ENCODE measurements at places on chromosomes 2 and 18. TPM values are rescaled to one million over a fixed set of nuclear protein-coding genes. Genes with fewer than 3 reads are reported as not detected.

DNA sequence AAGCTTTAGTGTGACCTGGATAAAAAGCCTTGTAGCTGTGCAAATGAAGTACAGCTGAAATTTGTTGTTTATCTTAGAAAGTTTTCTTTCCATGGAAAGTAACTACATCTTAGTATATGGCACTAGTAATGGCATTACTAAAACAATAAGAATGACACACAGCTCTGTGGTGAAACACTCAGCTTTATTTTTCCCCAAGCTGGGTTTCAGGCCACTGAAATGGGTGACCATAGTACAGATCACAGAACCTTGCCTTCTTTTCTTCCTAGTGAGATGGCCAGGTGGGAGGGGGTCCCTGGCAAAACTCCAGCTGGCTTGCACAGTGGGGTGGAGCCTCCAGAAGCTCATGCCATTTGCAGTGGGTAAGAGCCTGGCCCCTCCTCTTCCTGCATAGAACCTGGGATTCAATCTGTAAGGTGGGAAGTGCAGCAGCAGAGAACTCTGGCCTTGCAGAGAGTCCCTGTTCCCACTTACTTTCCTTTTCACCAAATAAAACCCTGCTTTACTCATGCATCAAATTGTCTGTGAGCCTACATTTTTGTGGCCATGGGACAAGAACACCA lies 17.6 kb upstream of the GRP start:
- no peak for DNase-seq

GRCh38 chr2:222912117-222912516 lies 51.3 kb downstream of the ACSL3 start:
- peak; percentile 80 for DNase-seq

DNA sequence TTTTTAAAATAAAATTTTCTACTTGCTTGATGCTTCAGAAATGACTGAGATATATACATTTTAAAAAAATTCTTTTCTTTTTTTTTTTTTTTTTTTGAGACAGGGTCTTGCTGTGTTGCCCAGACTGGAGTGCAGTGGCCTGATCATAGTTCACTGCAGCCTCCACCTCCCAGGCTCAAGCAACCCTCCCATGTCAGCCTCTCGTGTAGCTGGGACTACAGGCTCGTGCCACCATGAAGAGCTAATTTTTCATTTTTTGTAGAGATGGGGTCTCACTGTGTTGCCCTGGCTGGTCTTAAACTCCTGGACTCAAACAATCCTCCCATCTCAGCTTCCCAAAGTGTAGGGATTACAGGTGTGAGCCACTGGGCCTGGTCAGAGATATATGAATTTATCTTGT lies 12.9 kb downstream of the CYS1 start:
- DNase-seq, result no peak

- no peak for DNase-seq
These were observed 101.4 kb upstream of the PPP1CB start for GRCh38 chr2:28650266-28650584.

DNA sequence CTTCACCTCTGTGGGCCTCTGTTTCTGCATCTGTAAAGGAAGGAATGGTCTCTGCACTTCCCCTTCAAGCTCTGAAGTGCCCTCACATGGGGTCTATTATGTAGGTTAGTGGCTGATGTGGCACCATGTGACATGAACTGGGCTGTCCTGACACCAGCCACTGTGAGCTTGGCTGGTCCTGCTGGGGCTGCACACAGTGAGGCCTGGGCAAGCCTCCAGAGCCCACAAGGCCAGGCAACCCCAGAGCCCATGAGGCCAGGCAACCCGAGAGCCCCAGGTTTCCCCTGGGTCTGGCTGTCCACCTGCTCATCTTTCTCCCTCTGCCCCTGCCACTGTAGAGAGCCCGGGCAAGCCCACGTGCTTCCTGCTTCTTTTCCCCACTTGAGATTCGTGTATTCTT lies 150.1 kb upstream of the SMAD2 start:
- DNase-seq, result no peak

DNA sequence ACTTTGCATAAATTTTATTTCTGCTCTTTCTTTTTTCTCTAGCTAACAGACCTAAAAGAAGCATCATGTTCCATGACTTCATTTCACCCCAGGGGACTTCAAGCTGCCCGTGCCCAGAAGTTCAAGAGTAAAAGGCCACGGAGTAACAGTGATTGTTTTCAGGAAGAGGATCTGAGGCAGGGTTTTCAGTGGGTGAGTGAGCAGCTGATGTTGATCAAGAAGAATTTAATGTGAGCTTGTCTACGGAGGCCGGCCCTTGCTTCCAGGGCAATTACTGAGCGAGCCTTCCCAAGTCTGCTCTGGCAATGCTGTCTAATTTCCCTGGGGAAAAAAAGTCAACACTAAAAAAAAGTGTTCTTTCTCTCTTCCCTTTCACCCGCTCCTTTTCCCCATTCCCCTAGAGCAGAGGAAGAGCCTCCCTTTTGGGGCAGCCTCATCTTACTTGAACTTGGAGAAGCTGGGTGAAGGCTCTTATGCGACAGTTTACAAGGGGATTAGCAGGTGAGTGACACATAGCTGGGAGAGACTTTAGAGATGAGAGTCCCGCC lies 1.2 kb downstream of the CDK15 start:
- DNase-seq, result no peak

- DNase-seq, result peak; percentile 77
These were observed 38.3 kb downstream of the TTC32 start for GRCh38 chr2:19863303-19864041.

- DNase-seq, result no peak
These were observed 14.6 kb upstream of the LTBP1 start for GRCh38 chr2:32931945-32932709.

- no peak for DNase-seq
These were observed 2.3 kb downstream of the RAB11FIP5 start for GRCh38 chr2:73110168-73111072.

- DNase-seq, result no peak
These were observed 692.1 kb upstream of the CELF4 start for GRCh38 chr18:38257661-38258060.

- no peak for DNase-seq
These were observed 41.1 kb downstream of the FAM124B start for GRCh38 chr2:224360801-224361251.

- peak; percentile 38 for DNase-seq
These were observed at the start of gene CBLN2 for GRCh38 chr18:72544092-72544886. CBLN2 (minus strand) TSS chr18:72544342; CDS start chr18:72542160, 2,182 bp downstream.

DNA sequence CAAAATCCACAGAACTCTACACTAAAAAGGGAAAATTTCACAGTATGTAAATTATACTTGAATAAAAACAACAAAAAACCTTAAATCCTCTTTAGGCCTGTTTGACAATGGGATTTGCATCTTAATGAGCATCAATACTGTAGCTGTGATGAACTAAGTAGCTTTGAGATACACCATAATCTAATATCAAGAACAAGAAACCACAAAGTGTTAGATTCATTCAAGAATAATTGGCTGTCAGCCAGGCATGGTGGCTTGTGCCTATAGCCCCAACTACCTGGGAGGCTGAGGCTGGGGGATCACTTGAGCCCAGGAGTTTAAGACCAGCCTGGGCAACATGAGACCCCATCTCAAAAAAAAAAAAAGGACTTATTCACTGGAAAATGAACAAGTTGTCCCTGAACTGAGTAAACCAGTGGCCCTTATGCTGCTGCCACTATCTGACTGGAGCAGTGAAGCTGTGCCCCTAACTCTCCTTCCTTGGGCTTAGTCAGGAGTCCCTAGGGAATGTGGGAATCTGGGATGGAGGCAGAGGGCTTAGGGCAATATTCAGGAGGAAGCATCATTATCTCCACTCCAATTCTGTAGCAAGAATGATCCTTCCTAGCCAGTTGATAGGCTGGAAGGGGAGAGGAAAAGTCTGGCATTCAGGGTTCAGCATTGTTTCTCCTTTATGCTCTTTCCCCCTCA lies 88.5 kb downstream of the PRKCE start:
- no peak for DNase-seq

DNA sequence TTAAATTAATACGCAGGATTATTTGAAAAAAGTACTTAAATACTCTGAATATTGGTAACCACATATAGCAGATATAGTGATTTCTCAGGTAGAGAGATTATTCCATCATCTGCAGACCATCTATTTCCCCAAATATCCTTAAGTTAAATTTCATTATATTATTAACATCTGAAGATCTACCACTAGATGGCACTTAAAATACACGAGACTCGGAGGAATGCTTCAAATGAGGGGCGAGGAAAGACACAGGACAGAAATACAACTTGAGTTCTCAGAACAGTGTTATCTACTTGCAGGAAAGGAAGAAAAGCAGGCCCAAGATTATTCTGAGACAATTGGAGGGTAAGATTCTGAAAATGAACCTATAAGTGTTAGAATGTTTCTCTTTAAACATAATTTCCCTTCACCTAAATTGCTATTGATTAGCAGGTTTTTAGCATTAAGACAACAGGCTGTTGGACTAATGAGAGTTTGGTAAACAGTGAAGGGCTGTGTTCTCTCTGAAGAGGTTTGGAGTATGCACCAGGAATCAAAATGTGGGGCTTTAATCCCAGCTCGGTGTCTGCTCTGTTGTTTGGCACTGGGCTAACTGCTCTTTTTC lies 76.9 kb upstream of the GCFC2 start:
- no peak for DNase-seq

DNA sequence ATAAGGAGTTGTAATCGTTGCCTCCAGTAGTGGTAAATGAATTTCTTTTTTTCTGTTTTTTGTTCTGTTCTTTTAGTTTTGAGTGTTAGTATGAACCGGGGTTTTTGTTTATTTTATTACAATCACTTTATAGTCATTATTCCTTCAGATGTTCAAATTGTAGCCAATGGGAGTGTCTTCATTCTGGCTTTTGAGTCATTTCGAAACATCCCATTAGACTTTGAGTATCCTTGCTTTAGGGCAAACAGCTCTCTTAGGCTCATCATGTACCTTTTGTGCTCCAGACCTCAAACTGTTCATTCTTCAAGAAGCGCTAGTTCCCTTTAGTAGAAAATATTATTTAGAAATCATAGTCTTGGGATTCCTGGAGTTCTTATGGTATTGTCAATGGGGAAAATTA lies 54.2 kb upstream of the PAX3 start:
- DNase-seq, result no peak

DNA sequence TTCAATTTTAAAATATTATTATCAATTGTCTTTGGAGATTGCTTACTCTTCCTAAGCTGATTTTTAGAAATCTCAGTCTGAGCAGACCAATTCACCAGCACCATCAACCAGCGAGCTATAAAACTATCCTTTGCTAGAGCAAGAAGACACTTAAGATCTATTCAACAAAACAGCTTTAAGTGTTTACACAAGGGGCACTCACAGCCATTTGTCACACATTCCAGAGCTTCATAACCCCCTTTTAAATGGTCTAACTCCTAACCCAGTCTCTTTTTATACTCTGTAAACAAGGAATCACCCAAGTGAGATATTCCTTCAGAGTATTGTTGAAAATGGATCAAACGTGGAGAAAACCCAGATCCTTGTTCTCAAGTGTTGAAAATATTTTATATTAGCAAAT lies 1294.1 kb upstream of the CHAC2 start:
- DNase-seq, result no peak

DNA sequence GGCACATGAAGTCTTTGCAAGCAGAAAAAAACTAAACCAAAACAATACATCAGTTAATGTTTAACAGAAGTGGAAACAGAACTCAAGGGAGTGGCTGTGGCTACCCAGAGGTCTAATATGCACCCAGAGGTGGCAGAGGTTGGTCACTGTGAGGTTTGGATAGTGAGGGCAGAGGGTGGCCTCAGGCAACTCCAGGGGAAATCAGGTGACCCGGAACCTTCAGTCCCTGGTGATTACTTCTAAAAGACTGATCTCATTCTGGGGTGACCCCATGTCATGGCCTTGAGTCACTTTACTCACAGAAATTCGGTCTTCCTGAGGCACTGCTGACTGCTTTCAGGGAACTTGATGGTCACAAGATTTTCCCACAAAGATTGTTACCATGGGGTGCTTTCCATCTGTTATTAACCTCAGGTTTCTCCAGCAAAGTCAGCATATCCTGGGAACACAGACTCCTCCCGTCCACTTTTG lies 99.4 kb downstream of the TMEM17 start:
- no peak for DNase-seq

TEX44 gene
- total RNA-seq, result not detected

PDE1A gene
- not detected for total RNA-seq

ATOH8 gene
- total RNA-seq, result not detected

HAAO gene
- 21.0 TPM for total RNA-seq

EML6 gene
- 47.2 TPM for total RNA-seq

PUM2 gene
- 163 TPM for total RNA-seq

CAPG gene
- total RNA-seq, result 210 TPM

SERPINB11 gene
- total RNA-seq, result not detected

BBS5 gene
- total RNA-seq, result 2.1 TPM

TUBB8B gene
- total RNA-seq, result 0.49 TPM

CNTNAP5 gene
- total RNA-seq, result not detected

STK17B gene
- 261 TPM for total RNA-seq
